ENCODE measurements at places on chromosomes 1 and 21.

GRCh38 chr1:10814312-10814711 is 17.9 kb upstream of the CASZ1 start:
- no peak for DNase-seq

DNA sequence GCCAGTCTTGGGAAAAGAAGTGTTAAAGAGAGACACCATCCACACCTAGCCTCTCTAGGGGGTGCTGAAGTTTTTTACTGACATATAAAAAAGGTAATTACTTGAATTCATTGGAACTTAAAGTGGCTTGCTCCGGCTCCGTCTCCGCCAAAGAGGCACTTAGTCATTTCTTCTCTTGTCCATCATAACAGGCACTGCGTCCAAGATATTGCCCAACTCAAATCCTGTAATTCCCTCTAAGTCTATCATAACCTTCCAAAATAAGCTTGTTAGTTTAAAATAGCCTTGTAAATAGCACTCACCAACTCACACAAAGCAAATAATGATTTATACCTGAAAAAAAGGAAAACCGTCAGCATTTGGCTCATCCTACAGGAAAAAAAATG is 160.5 kb downstream of the ZBTB18 start:
- DNase-seq, result no peak

DNA sequence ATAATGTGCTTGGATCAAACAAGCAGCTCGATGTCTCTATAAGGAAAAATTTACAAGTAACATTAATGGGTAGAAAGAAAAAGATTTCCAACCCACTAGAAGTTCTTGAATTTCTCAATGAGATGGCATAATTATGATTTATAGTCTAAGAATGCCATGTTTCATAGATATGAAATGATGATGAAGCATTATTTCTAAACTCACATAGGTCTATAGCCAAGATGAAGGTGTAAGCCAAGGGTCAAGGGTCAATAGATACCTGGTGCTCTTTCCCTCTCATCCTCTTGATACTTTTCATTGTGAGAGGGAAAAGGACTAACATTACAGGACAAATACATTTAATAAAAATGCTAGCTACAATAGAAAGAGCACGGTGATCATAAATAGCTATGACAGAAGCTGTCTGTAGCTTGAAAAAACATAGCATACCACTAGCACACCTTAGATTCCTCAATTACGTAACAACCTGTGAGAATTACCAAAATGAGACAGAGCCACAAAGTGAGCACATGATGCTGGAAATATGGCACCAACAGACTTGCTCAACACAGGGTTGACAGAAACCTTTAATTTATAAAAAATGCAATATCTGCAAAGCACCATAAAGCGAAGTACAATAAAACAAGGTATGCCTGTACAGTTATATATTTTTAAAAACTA is 26.3 kb upstream of the F13B start:
- peak; percentile 6 for DNase-seq

DNA sequence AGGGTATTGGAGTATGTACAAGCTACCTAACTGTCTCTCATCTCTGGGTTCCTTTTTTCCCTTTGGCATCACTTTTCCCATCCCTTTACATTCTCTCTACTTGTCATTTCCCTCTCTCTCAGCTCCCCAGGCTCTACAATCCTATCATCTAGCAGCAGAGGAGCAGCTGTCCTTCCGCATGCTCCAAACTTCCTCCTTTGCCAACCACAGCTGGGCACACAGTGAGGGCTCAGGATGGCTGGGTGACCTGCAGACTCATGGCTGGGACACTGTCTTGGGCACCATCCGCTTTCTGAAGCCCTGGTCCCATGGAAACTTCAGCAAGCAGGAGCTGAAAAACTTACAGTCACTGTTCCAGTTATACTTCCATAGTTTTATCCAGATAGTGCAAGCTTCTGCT is 561 bp downstream of the CD1E start:
- no peak for DNase-seq

DNA sequence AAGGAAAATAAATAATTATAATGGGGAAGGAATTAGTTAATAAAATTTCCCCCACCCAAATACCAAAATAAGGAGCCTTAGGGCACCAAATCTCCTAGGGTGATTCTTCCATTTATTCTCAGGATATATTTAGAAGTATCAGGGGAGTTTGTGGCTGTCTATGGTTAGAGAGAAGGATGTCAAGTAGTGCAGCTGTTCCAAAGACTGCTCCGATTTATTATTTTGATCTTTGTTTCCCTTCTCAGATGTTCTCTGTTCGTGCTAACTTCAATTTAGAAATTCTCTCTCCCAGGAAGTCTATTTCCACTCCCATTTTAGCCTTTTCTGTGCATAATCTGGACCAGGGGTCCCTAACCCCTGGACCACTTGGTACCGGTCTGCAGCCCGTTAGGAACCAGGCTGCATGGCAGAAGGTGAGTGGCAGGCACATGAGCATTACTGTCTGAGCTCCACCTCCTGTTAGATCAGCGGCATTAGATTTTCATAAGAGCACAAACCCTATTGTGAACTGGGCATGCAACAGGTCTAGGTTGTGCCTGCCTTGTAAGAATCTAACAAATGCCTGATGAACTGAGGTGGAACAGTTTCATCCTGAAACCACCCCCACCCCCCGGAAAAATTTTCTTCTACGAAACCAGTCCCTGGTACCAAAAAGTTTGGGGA is 9.3 kb upstream of the MAST2 start:
- no peak for DNase-seq

GRCh38 chr1:197304638-197305200 is 36.7 kb downstream of the CRB1 start:
- no peak for DNase-seq

DNA sequence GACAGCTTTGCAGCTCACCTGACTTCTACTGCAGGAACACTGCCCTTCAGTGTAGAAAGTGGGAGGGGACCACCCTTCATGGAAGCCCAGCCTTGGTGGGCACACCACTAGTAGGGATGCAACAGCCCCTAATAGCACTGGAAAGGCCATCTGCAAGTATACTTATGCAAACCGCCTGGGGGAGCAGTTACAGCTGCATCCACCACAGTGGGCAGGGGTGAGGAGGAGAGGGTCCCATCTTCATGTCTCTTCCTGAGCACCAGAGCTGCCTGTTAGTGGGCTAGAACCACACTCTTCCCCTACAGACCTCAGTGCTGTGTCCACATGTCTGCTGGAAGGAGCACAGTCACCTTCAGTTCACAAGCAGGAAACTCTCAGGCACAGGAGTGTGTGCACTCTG is 66.2 kb upstream of the LHX8 start:
- no peak for DNase-seq

DNA sequence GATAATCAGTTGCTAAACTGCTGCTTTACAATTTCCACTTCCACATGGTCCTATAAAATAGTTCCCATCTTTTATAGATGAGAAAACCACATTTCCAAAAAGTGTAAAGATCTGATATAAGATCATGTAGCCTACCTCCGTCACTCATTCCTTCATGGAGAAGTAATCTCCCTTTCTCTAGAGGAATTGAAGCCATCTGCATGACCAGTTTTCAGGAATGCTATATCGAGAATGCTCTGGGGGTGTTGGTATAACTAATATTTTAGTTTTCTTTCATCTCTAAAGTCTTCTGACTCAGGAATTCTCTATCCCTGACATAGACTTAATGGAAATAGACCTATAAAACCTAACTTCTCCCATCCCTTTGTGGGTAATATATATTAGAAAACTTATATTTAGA is 173.0 kb upstream of the UBE2U start:
- no peak for DNase-seq

- DNase-seq, result no peak
Observed at GRCh38 chr1:34262023-34262853, 85.5 kb downstream of the C1orf94 start.

DNA sequence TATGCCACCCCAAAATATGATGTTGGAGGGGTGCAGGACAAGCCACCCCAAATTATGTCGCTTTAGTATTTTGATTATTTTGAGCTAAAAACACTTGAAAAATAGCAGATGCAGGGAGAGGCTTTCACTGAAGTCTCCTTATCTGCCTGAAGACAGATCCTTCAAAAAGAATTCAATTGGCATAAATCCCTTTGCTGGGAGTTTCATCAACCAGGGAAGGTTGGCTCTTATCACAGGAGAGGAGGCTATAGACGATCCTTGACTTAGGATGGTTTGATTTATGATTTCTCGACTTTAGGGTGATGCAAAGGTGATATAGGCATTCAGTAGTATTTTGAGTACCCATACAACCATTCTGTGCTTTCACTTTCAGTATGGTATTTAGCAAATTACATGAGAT is 97.8 kb upstream of the CAMK1G start:
- DNase-seq, result no peak

DNA sequence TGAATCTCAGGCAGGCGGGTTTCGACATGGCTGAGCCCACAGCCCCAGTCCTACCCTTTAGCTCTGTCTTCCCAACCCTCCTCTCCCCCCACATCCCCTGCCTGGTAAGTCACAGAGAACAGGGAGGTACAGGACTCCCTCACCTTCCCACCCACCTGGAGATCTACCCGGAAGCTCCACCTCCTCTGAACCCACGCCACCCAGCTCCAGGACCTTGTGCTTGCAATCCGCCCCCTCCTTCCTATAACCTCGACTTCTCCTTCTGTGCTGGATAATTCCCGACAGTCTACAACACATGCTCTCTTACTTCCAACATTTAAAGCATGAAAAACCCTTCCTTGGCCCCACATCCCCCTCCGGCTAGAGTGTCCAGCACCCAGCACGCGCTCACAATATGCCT is 22.3 kb downstream of the KIF17 start:
- no peak for DNase-seq

- DNase-seq, result no peak
Observed at GRCh38 chr1:54884768-54885167, 2.2 kb downstream of the DHCR24 start.

GRCh38 chr1:41906943-41907342 is 11.8 kb downstream of the HIVEP3 start:
- no peak for DNase-seq

GRCh38 chr1:58818075-58818474 is 34.2 kb upstream of the JUN start:
- DNase-seq, result no peak

GRCh38 chr1:25793585-25794170 is 6.3 kb upstream of the SELENON start:
- DNase-seq, result no peak
